Prostate gland (tissue), 2 donors: ENCODE measurements at places on chromosomes 12 and 14. TPM values are rescaled to one million over a fixed set of nuclear protein-coding genes. Genes with fewer than 3 reads are reported as not detected.
A peak's percentile ranks its signal among the peaks of the same experiment; 100 is the strongest.

NRXN3 gene
- total RNA-seq = 6.6 TPM

DNA sequence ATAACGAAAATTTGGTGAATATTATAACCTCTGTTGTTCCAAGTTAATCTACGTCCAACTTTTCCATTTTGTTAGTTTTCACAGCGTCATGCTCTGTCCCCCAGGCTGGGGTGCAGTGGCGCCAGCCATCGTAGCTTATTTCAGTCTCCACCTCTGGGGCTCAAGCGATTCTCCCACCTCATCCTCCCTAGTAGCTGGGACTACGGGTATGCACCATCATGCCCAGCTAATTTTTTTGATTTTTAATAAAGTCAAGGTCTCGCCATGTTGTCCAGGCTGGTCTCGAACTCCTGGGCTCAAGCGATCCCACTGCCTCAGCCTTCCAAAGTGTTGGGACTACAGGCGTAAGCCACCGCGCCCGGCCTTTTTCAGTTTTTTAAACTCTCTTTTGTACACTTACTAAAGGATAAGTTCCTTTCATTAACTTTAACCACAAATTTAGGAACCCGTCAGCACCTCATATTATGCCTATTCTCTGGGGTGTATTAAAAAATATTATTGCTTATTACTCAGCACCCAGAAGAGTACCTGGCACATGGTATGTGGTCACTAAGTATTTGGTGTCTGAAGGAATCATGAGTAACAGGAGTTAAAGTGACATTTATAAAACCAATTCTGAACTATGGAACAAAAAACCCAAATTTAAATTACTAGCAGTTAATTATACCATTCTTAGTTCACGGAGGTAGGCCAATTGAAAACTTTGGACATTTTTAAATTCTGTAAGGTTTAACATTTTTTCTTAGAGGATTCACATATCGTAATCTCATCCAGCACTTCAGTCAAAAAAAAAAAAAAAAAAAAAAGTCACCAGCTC, 925 bp upstream of the MIPOL1 start:
- no peaks in the 10 kb centered on the region for H3K27me3 ChIP-seq
- H3K4me1 ChIP-seq = no peaks in the 10 kb centered on the region
- H3K27ac ChIP-seq = peak overlapping the region; percentile 86
- peak overlapping the region; percentile 60 for H3K4me3 ChIP-seq
- H3K36me3 ChIP-seq = no peaks in the 10 kb centered on the region

- no peak overlapping the region for H3K27ac ChIP-seq
- H3K27me3 ChIP-seq = no peaks in the 10 kb centered on the region
- H3K4me1 ChIP-seq = no peaks in the 10 kb centered on the region
- no peaks in the 10 kb centered on the region for H3K36me3 ChIP-seq
Observed at GRCh38 chr12:112170376-112170775, 45.0 kb downstream of the TRAFD1 start.

GRCh38 chr12:84506282-84506681, 406.3 kb downstream of the SLC6A15 start:
- no peak for DNase-seq
- no peak overlapping the region for H3K27ac ChIP-seq
- H3K27me3 ChIP-seq = no peaks in the 10 kb centered on the region
- no peaks in the 10 kb centered on the region for H3K36me3 ChIP-seq
- no peaks in the 10 kb centered on the region for H3K4me1 ChIP-seq
- no peak overlapping the region for H3K4me3 ChIP-seq
